ENCODE measurements at places on chromosomes 5 and 9. TPM values are rescaled to one million over a fixed set of nuclear protein-coding genes. Genes with fewer than 3 reads are reported as not detected.

The DND1 gene
- 0.34 TPM for total RNA-seq

DNA sequence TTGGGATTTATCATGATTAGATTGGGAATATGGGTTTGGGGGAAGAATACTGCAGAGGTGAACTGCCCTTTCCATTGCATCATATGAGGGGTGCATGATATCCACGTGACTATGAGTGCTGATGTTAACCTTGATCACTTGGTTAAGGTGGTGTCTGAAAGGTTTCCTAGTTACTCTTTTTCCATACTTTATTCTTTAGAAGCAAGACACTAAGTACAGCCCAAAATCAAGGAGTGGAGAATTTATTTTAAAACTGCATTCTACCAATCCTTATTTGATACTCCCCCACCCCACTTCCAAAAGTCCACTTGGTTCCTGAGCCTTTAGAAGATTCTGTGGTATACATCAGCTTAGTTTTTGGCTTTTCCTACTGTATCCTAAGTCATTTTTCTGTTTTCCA, 20.3 kb upstream of the STOM start:
- no peak for DNase-seq

- no peak for DNase-seq
Observed at GRCh38 chr5:19771174-19771835, 216.7 kb downstream of the CDH18 start.

The VCP gene
- 250 TPM for total RNA-seq

The C9orf153 gene
- total RNA-seq, result not detected

The ST6GALNAC4 gene
- total RNA-seq, result 32.5 TPM

GRCh38 chr5:132501629-132501956, 11.0 kb upstream of the IRF1 start:
- DNase-seq, result no peak

DNA sequence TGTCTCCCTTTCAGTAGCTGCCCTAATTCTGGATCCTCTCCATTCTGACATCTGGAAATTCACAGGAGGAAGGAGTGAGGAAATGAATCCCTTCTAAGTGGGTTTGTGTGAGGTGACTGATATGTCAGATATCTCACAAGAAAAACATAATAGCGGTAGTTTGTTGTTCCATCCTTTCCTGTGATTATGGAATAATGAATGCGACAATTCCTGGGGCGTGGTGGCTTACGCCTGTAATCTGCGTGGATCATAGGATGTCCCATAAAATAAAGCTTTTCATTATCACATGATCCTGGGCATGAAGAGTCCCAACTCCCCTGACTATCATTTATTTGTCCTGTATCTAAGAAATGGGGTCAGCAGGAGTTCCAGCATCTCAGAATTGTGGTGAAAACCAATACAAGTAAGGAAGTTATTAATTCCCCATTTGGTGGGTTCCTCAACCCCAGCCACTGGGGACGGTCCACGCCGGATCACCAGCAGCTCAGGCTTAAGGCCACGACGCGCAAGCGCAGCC, 375 bp upstream of the C5orf24 start:
- DNase-seq, result no peak
